ENCODE measurements at places on chromosomes 3 and 15.

DNA sequence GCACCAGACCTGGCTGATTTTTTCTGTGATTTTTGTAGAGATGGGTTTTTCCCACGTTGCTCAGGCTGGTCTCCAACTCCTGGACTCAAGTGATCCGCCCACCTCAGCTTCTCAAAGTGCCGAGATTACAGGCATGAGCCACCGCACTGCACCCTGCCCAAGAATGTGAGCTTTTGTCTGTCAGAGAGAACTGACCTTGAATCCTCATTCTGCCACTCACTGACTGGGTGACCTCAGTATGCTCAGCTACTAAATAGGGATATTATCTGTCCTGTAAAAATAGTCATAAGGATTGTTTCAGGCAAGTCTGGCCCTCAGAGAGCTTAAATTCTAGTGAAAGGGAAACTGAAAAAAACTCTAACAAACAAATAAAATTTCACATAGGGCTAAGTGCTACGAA lies 2.1 kb upstream of the RFT1 start:
- H3K36me3 ChIP-seq, result no peaks in the 10 kb centered on the region
- no peak for DNase-seq
- H3K27me3 ChIP-seq, result no peaks in the 10 kb centered on the region
- no peaks in the 10 kb centered on the region for H3K4me1 ChIP-seq
- no peak overlapping the region for H3K27ac ChIP-seq

GRCh38 chr15:40327457-40327856 lies 4.0 kb downstream of the INAFM2 start:
- peaks cover 21% of the 10 kb centered on the region for H3K4me1 ChIP-seq
- peaks cover 4% of the 10 kb centered on the region for H3K36me3 ChIP-seq
- no peak overlapping the region for H3K4me3 ChIP-seq
- no peak overlapping the region for H3K27ac ChIP-seq
- no peak for DNase-seq
- H3K27me3 ChIP-seq, result no peaks in the 10 kb centered on the region

DNA sequence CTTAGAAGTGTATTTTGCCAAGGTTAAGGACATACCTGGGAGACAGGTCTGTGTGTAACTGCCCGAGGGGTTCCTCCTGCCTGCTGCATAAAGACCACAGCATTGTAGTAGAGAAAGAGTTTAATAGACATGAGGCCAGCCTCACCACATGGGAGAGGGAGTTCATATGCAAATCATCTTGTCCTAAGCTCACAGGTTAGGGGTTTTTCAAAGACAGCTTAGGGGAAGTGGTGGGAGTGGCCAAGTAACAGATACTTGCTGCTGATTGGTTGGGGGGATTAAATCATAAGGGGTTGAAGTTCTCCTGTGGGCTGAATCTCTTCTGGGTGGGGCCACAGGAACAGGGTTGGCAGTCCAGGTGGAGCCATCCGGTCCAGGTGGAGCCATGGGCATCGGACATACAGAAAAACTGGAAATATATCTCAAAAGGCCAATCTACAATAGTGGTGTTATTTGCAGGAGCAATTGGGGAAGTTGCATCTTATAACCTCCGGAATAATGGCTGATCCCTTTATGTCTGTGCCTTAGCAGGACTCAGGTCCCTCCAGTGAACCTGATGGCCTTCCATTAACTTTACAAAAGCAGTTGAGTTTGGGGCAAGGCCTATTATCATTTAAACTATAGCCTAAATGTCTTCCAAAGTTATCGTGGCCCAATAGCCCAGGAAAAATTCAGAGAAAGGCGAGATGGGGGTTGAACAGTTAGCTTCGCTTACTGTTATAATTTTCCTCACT lies 86.0 kb upstream of the MFGE8 start:
- H3K4me3 ChIP-seq, result no peak overlapping the region
- no peak for DNase-seq
- H3K27ac ChIP-seq, result no peak overlapping the region
- no peaks in the 10 kb centered on the region for H3K36me3 ChIP-seq

DNA sequence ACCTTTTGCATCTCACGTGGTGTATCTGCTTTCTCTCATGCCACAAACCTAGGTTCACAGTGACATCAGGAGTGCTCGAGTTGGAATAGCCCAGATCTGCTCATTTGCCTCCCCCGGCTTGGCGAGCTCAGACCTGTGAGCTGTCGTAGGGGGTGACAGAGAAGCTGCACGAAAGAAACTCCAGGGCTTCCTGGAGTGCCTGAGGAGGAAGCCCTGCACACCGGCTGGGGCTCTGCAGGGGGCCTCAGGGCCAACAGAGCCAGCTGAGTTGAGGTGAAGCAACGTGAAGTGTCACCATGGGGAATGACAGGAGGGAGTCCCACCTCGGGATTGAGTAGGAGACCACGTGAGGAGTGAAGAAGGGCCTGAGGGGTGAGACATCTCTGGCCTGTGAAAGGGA lies 62.5 kb downstream of the RPN1 start:
- no peaks in the 10 kb centered on the region for H3K27me3 ChIP-seq
- H3K4me3 ChIP-seq, result no peak overlapping the region
- H3K4me1 ChIP-seq, result no peaks in the 10 kb centered on the region
- DNase-seq, result no peak

GRCh38 chr3:193145248-193145647 lies 95.8 kb upstream of the PLAAT1 start:
- H3K4me3 ChIP-seq, result no peak overlapping the region
- no peaks in the 10 kb centered on the region for H3K27me3 ChIP-seq
- DNase-seq, result no peak
- H3K36me3 ChIP-seq, result no peaks in the 10 kb centered on the region

GRCh38 chr15:91284758-91285466 lies 184.9 kb downstream of the SV2B start:
- H3K4me1 ChIP-seq, result no peaks in the 10 kb centered on the region
- H3K27ac ChIP-seq, result no peak overlapping the region
- DNase-seq, result no peak
- H3K4me3 ChIP-seq, result no peak overlapping the region

- DNase-seq, result no peak
- no peaks in the 10 kb centered on the region for H3K4me1 ChIP-seq
- no peaks in the 10 kb centered on the region for H3K36me3 ChIP-seq
- no peaks in the 10 kb centered on the region for H3K27me3 ChIP-seq
These were observed 143.4 kb downstream of the EEFSEC start for GRCh38 chr3:128296469-128297251.

DNA sequence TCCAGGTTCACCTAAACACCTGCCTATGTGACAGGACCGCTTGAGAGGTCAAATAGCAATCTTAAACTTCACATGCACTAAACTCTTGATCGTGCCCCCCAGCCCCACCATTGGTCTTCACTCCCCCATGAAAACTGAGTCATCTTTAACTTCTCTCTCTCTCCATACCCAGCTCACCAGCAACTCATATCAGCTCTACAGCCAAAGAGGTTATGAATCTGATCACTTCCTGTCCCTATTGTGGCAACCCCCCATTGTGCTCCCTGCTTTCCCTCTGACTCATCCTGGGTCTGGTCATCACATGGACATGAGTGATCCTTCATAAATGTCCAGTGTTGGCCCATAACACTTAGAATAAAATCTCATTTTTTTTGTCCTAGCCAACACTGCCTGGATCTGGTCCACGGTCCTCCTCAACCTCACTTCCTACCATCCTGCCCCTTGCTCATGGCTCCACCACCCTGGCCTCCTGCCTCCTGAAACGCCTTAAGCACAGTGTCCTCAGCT lies 103.4 kb upstream of the HACD2 start:
- peaks cover 63% of the 10 kb centered on the region for H3K36me3 ChIP-seq
- peaks cover 55% of the 10 kb centered on the region for H3K4me1 ChIP-seq
- peak overlapping the region; percentile 31 for H3K27ac ChIP-seq
- no peak for DNase-seq
- H3K4me3 ChIP-seq, result no peak overlapping the region

DNA sequence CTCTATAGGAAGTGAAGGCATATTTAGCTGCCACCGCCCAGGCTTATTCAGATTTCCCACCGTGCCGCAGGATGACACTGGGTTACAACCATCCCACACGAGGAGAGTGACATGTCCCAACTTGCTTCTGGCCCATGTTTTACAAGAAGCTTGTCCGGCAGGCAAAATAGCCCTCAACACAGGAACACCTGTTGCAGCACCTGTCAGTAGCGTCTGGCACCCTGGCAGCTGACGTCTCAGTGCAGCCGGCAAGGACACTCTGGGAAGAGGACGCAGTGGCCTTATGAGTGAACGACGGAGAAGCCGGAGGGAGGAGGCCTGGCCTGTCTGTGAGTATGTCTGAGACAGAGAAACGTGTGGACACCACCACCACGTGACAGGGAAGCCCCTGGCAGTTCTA lies 32.1 kb downstream of the FAM174B start:
- no peaks in the 10 kb centered on the region for H3K27me3 ChIP-seq
- H3K27ac ChIP-seq, result no peak overlapping the region
- H3K36me3 ChIP-seq, result no peaks in the 10 kb centered on the region
- no peak overlapping the region for H3K4me3 ChIP-seq
- H3K4me1 ChIP-seq, result peaks cover 7% of the 10 kb centered on the region

DNA sequence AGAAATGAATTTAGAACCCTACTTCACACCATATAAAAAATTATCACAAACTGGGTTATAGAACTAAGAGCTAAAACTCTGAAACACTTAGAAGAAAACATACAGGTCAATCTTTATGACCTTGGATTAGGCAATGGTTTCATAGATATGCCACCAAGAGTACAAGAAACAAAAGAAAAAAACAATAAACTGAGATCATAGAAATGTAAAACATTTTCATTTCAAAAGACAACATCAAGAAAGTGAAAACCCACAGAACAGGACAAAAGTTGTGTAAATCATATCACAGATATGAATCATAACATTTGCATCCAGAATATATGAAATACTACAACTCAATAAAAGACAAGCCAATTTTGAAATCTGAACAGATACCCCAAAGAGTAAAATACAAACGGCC lies 72.4 kb downstream of the TBL1XR1 start:
- peaks cover 17% of the 10 kb centered on the region for H3K4me1 ChIP-seq
- H3K27ac ChIP-seq, result no peak overlapping the region
- no peak overlapping the region for H3K4me3 ChIP-seq
- no peak for DNase-seq

GRCh38 chr3:16788440-16789056 lies 96.2 kb upstream of the PLCL2 start:
- H3K27ac ChIP-seq, result no peak overlapping the region
- DNase-seq, result no peak
- no peaks in the 10 kb centered on the region for H3K36me3 ChIP-seq
- H3K4me3 ChIP-seq, result no peak overlapping the region
- H3K27me3 ChIP-seq, result no peaks in the 10 kb centered on the region

DNA sequence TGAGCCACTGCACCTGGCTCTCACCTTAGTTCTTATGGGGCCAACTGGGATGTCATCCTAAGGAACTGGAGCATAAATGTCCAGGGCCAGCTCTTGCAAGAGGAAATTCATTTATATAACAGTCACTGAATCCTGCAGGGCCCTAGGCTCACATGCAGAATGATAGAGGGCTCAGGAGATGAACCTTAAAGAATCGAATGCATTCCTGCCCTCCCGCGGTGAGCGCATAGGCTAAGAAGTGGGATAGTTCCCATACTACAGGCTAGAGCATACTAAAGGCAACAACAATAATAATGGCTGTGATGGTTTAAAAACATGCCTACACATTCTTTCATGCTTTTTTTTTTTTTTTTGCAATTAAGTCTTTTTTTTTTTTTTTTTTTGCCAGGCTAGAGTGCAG lies 17.1 kb upstream of the CSRNP1 start:
- H3K4me1 ChIP-seq, result no peaks in the 10 kb centered on the region
- no peak overlapping the region for H3K27ac ChIP-seq
- H3K4me3 ChIP-seq, result no peak overlapping the region
- no peaks in the 10 kb centered on the region for H3K27me3 ChIP-seq
- no peak for DNase-seq

GRCh38 chr3:84965141-84965540 lies 6.4 kb downstream of the CADM2 start:
- peaks cover 6% of the 10 kb centered on the region for H3K4me1 ChIP-seq
- peak; percentile 63 for DNase-seq
- H3K4me3 ChIP-seq, result no peak overlapping the region
- H3K36me3 ChIP-seq, result no peaks in the 10 kb centered on the region
- H3K27me3 ChIP-seq, result peaks cover 18% of the 10 kb centered on the region

DNA sequence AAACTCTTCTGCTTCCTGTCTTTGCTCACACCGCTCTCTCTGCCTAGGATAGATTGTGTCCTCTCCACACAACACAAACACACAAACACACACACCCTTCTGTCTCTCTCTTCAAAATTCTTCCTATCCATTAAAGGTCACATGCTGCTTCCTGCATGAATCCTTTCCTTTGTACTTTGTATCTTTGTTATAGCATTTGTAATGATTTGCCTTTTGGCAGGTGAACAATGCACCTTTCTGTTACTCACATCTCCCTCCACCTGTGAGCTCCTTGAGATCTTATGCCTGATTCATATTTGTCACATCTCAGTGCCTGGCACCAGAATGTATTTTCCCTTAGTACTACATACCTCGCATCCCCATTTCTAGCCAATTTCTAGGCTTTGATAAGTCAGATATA lies 251.4 kb upstream of the UMPS start:
- no peak for DNase-seq
- H3K27me3 ChIP-seq, result no peaks in the 10 kb centered on the region
- no peak overlapping the region for H3K4me3 ChIP-seq
- peaks cover 38% of the 10 kb centered on the region for H3K36me3 ChIP-seq
- H3K27ac ChIP-seq, result no peak overlapping the region

DNA sequence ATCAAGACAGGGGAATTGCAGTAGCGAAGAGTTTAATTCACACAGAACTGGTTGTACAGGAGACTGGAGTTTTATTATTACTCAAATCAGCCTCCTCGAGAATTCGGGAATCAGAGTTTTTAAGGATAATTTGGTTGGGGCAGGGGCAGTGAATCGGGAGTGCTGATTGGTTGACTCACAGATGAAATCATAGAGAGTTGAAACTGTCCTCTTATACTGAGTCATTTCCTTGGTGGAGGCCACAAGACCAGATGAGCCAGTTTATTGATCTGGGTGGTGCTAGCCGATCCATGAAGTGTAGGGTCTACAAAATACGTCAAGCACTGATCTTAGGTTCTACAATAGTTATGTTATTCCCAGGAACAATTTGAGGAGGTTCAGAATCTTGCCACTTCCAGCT lies 5.3 kb upstream of the ZNF770 start:
- H3K4me3 ChIP-seq, result no peak overlapping the region
- no peaks in the 10 kb centered on the region for H3K4me1 ChIP-seq
- H3K27ac ChIP-seq, result no peak overlapping the region
- H3K36me3 ChIP-seq, result no peaks in the 10 kb centered on the region
- no peak for DNase-seq
- no peaks in the 10 kb centered on the region for H3K27me3 ChIP-seq

- H3K36me3 ChIP-seq, result no peaks in the 10 kb centered on the region
- no peak overlapping the region for H3K27ac ChIP-seq
- H3K4me1 ChIP-seq, result no peaks in the 10 kb centered on the region
These were observed 207.9 kb upstream of the COL8A1 start for GRCh38 chr3:99430348-99431134.

DNA sequence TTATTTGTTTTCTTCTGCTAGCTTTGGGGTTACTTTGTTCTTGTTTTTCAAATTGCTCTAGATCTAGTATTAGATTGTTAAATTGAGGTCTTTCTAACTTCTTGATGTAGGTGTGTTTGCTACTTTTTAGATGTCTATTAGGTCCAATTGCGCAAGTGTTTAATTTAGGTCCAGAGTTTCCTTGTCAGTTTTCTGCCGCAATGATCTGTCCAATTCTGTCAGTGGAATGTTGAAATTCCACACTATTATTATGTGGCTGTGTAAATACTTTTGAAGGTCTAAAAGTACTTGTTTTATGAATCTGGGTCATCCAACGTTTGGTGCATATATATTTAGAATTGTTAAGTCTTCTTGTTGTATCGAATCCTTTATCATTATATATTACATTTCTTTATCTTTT lies 324.4 kb upstream of the SGO1 start:
- no peaks in the 10 kb centered on the region for H3K4me1 ChIP-seq
- no peak overlapping the region for H3K27ac ChIP-seq
- no peak for DNase-seq
- H3K36me3 ChIP-seq, result no peaks in the 10 kb centered on the region
- H3K27me3 ChIP-seq, result no peaks in the 10 kb centered on the region

Measured in SK-N-SH (cell line).